Astrocyte of the cerebellum (primary cell): ENCODE measurements at places on chromosomes 3 and 15.
A peak's percentile ranks its signal among the peaks of the same experiment; 100 is the strongest.

DNA sequence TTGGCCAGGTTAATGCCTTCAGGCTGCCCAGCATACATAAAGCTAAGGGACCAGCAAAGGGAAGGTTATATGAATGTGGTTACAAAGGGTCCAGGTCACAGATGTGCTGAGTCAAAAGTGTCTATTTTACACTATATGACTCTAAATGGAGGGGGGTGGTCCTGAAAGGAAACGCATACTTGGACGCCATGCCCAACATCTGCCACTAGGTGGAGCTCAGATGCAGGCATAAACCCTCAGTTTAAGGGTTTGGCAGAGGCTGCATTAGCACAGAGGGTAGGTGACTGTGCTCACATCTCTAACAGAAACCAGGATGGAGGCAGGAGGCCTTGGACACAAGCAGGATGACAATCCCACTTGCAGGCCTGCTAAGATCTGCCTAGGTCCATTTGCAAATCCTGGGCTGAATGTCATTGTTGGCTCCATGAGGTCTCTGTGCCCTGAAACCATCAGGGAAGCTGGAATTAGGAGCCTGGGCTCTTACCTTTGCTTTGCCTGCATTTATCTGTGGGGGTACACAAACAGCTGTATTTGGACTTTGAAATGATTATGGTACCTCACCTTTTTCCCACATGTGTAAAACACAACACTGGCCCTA lies 55.8 kb downstream of the ZNF621 start:
- peak; percentile 72 for DNase-seq

DNA sequence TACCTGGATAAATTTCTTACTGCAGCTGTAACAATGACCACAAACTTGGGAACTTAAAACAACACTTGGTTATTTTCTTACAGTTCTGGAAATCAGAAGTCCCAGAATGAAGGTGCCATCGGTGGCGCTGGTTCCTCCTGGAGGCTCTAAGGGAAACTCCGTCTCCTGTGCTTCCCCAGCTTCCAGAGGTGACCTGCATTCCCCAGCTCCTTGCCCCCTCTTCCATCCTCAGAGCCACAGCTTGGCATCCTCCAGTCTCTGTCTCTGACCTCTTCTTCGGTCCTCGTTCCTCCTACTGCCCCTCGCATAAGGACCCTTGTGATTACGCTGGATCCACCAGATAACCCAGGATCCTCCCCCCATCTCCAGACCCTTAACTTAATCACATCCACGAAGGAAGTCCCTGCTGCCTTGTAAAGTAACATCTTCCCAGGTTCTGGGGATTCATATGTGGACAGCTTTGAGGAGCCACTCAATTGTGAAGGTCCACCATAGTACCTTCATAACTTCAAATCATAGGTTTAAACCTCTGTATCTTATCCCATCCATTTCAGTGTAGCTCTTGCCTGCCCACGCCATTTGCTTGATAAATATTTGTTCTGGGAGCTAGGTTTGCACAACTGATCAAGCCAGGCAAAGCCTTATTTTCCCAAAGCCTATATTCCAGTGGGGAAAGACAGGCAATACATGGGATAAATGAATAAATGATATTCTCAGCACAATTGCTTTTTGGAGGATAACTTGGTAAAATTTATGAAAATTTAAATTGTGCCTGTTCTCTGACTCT lies 34.8 kb downstream of the KLF15 start:
- DNase-seq: no peak

DNA sequence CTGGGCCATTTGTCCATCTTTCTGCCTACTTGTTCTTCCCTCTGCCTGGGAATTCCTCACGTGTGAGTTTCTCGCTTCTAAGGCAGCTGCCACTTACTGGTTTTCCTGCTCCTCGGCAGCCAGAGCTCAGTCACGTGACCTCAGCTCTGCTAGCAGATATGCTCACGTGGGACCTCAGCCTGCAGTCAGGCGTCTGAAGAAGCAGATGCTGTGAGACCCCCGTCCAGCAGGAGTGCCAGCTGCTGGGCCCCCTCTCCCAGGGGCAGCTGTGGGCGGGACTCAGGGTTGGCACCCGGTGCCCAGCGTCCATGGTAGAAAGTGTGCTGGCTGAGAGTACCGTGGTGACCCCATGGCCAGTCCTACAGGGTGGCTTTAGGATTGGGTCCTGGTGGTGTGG lies 161.3 kb upstream of the TLE3 start:
- DNase-seq: no peak

- peak; percentile 43 for DNase-seq
These were observed 900 bp upstream of the GNB4 start for GRCh38 chr3:179452176-179452564.
